Chondrocyte (in vitro differentiated cells): ENCODE measurements at places on chromosomes 11 and 22.

DNA sequence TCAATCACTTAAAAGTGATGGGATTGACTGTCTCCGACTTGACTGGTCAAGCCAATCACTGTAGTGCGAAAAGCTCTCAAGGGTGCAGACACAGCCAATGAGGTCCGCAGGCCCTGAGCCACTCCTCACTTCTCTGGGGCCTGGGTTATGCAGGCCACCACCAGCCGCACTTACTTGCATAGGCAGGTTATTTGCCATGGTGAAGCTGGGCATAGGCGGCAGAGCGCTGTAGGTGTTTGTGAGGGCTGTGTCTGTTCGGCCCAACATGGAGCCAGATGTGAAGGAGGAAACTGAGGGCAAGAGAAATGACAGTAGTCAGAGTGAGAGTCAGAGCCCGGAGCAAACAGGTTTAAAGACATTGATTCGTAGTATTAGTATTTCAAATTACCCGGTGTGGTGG, 17.9 kb downstream of the PAX6 start:
- DNase-seq = no peak

GRCh38 chr11:94926698-94927237, 46.6 kb downstream of the CWC15 start:
- no peak for DNase-seq

DNA sequence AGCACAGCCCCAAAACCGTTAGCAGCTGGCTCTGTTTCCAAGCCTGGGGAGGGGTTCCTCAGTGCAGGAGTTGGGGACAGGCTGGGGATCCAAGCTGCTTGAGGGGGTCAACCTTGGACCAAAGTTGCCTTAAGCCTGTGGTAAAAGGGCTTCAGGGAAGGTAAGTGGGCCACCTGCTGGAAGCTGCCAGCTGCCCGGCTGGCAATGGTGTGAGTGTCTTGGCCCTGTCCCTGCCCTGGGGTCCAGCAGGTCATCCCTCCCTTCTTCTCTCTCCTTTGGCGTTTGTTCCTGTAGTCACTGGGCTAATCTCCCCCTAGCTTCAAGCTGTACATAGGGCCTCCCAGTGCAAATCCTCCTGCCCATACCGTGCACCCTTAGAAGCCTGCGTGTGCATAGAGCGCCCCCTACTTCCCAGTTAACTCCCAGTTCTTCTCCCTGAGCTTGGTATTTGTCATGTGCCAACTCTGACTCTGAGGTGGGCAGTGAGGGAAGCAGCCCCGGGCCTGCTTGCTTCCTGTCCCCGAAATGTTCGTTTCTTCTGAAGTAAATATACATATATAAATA, 4.4 kb downstream of the TMEM258 start:
- no peak for DNase-seq

GRCh38 chr11:76074148-76075095, 131.9 kb downstream of the WNT11 start:
- DNase-seq = no peak

- no peak for DNase-seq
Observed at GRCh38 chr11:75652936-75653335, 15.9 kb downstream of the MAP6 start.

- DNase-seq = no peak
Observed at GRCh38 chr11:126800009-126800408, 200.6 kb downstream of the KIRREL3 start.

GRCh38 chr11:92376146-92376599, 151.6 kb downstream of the FAT3 start:
- no peak for DNase-seq

GRCh38 chr11:130999992-131000770, 83.9 kb upstream of the SNX19 start:
- no peak for DNase-seq

DNA sequence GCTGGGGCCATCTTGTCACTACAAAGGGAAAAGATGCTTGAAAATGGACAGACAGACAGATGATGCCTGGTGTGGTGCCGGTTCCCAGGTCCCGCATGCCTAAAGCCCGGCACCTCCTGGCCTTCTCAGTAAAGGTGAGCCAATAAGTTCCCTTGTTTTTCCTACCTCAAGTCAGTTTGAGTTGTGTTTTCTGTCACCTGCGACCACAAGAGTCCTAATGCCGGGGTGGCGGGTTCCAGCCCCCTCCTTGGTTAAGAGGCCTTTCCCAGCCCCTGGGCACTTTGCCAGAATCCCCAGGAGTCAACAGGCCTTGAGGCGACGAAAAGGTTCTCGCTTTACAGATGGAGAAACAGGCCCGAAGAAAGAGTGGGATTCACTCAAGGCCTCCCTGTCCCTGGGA, 9.0 kb downstream of the FGF19 start:
- DNase-seq = no peak

DNA sequence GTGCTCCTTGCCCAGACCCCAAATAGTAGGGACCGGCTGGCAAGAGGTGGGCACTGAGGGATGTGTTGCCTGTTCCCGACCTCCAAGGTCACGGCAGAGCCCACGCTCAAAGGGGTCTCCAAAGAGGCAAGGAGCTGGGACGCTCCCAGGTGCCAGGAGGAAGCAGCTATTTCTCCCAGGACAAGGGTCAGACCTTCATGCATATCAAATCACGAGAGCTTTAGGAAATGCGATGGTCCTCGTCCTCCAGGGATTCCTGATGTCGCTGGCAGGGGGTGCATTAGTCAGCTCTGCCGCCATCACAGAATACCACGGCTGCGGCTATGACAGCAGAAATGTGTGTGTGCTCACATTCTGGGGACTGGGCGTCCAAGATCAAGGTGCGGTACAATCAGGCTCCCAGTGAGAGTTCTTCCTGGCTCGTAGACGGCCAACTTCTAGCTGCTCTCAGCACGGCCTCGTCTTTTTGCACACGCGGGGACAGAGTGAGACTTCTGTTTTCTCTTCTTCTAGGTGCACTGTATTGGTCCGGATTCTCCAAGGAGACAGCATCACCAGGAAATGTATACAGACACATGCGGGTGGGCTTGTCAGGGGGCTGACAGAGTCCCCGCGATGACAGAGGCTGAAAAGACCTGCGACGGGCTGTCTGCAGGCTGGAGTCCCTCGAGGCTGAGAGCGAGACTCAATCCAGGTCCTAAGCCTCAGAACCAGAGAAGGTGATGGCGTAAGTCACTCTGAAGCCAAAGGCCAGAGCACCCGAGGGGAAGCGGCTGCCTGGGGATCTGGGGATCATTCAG, 81.6 kb downstream of the SHANK2 start:
- DNase-seq = no peak

GRCh38 chr22:41845380-41846267, 12.7 kb downstream of the SREBF2 start:
- no peak for DNase-seq

DNA sequence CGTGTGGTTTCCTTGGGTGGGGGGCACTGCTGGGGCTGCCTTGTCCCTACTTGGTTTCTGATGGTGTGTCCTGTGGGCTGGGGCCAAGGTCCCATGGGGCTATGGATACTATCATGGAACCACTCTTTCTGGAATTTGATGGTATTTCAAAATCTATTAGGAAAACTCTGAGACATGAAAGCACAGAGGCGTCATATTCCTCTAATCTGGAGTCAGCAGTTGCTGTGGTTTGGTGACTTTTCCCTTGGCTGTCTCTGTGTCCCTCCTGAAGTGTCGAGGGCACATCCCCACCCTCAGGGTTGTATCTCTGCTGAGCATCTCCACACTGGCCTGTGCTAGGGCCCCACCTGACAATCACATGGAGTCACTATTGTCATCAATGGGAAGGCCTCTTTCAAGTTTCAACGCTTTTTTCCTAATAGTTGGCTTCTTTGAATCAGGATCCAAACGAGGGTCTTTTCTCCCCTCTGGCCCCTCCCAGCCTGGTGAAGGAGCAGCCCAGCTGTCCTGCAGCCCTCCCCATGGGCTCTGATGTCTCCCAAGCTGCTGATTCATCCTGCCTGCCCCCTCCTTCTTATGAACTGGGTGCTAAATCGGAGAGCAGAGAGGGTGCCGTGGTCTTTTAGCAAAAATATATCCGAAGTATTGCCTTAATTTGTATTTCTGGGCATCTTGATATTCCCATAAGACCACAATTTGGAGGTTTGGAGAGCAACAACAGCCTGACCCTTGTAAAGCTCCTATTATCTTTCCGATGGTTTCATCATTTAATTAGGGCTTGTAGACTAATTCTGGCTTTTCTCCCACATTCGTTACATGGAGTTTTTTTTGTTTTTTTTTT, 38.5 kb downstream of the MED15 start:
- peak; percentile 29 for DNase-seq

- DNase-seq = no peak
Observed at GRCh38 chr11:65429724-65430405, 7.3 kb downstream of the NEAT1 start.

DNA sequence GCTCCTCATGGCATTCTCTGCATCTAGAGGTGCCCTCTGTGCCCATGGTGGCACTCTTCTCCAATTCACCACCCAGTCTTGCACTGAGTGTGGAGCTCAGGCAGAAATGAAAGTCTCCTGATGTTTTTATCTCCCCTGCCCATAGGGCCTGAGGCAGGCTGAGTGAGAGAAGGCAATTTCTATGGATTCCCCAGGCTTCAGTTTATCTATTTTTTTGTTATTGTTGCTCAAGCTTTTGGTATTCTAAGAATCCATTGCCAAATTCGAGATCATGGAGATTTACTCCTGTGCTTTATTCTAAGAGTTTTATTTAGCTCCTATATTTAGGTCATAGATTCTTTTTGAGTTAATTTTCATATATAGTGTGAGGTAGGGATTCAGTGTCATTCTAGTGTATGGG, 40.7 kb downstream of the TSPAN18 start:
- no peak for DNase-seq

DNA sequence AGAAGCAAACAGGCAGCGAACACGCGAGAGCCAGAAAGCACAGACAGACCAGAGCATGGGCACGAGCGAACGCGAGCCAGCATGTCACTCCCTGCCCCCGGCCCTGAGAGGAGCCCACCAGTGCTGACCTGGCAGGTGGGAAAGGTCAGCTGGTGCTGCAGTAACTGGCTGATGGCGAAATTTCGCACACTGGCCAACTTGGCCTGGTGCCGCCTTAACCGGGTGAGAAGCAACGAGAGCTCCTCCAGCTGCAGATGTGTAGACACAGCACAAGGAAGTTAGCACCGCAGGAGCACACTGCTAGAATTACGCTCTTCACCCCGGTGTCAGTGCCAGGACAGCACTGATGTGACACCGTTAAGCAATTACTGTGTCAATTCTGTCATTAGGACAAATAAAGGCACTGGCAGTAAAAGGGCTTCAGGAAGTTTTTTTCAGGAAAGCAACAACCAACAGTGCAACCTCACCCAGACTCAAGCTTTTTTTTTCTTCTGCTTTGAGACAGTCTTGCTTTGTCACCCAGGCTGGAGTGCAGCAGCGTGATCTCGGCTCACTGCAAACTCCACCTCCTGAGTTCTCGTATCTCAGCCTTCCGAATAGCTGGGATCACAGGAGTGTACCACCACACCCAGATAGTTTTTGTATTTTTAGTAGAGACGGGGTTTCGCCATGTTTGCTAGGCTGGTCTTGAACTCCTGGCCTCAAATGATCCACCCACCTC, 76.8 kb downstream of the C11orf58 start:
- DNase-seq = no peak

GRCh38 chr11:117750357-117750756, 46.7 kb downstream of the DSCAML1 start:
- no peak for DNase-seq

DNA sequence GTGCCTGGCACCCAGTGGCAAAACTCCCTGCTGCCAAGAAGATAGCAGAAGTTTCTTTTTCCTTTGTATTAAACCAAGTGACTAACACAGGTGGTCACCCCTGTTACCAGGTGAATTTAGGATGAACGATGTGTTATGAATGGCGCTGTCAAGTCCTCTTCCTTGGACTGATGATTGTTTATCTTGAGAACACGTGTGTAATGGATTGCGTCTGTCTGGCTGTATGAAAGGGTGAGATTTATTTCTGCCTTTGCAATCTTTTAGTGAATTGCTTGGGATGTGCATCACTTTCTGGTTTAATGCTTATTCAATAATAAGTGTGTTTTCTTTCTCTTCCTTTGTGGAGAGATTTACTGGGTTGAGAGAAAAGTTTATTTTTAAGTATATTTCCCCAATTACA, 36.5 kb downstream of the SDHD start:
- DNase-seq = no peak

- DNase-seq = no peak
Observed at GRCh38 chr11:69006816-69007215, 6.2 kb downstream of the MRGPRF start.

DNA sequence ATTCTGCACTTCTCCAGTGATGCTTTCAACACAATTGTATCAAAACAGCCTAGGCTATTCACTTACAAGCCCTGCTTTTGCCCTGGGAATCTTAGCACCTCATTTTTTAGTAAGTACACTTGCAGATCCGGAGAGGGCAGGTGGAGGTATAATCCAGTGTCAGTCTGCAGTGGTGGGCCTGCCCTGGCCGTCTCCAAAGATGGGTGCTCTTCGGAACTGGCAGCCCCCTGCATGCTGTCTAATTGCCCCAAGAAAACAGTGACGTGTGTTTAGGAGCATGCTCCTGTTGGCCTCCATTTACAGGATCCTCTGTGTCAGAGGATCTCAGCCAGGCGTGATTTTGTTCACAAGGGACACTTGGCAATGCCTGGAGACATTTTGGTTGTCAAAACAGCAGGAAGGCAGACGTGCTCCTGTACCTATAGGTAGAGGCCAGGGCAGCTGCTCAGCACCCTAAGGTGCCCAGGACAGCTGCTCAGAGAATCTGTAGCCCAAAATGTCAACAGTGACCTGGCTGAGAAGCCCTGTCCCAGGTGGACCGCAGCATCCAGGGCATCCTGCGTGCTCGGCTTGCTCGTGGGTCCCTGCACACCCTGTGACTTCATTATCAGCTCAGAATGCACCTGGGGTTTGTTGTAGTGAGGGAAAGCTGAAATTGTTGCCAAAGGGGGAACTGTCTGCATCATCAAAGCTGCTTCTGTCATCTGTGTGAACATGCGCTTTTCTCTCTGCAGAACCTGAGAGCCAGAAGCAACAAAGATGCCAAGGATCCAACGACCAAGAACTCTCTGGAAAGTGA, 90.7 kb downstream of the BCR start:
- DNase-seq = no peak

DNA sequence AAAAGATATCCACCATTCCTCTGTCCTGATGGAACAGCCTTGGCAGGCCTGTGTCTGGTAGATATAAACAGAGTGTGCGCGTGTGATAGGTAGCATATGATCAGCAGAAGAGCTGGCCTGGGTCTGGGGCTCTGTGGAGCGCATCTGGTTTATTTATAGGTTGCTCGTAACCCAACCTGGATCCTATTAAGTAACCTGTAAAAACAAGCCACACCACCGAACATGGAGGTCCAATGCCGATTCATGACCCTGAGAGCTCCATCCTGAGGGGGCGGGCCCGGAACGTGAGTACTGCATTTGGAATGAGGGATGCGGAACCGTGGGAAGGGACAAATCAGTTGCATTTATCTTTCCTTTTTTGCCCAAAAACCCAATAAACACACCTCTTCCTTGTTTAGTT, 31.9 kb upstream of the APOL5 start:
- no peak for DNase-seq

DNA sequence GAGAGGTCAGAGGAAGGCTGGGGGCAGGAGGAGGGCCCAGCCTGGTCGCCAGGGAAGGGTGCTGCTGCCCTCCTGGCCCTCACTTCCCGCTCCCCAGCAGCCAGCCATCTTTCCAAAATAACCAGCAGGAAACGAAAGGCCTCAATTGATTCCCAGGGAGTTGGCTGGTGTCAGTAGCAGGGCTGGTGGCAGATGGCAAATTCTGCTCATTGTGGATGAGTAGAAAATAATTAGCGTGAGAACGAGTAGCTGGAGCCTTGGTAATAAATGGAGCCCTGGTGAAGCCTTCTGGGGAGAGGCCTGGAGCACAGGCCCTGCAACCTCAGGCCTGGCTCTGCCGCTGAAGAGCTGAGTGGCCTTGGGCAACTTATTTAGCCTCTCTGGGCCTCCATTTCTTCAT, 31.3 kb downstream of the DAGLA start:
- DNase-seq = no peak

GRCh38 chr22:17969701-17970113, 54.7 kb downstream of the MICAL3 start:
- DNase-seq = no peak
